ENCODE measurements at places on chromosomes 16 and 17.

DNA sequence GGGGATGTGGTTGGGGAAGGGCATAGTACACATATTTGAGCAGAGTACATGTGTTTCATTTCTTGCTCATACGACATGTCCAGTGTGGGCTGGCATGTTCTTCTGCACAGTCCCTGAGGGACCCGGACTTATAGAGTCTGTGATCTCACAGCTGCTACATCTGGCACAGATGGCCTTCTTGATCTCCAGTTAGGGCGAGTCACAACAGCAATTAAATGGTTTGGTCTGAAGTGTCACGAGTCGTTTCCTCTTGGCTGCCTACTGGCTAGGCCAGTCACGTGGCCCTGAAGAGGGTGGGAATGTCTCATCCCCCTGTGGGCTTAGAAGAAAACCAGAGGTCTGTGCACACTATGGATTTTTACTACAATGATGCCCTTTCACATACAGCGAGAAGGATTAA, 443.6 kb downstream of the WWOX start:
- no peak for DNase-seq

GRCh38 chr17:80372456-80372855, 42.5 kb upstream of the ENDOV start:
- DNase-seq: no peak

GRCh38 chr17:73232587-73233373, 28.9 kb downstream of the CPSF4L start:
- DNase-seq: peak; percentile 40

GRCh38 chr16:8851761-8852403, 16.9 kb downstream of the CARHSP1 start:
- no peak for DNase-seq

DNA sequence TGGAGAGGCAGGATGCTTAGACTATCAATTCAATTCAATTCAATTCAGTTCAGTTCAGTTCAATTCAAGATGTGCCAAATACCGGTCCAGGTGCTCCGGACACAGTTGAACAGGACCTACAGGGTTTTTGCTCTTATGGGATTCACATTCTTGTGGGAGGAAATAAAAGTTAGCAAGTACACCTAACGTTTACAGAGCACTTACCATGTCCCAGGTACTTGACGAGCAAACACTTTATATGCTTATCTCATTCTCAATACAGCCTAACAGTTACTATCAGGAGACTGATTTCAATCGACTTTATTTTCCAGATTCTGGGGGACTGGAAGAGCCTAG, 467 bp upstream of the GDE1 start:
- no peak for DNase-seq

DNA sequence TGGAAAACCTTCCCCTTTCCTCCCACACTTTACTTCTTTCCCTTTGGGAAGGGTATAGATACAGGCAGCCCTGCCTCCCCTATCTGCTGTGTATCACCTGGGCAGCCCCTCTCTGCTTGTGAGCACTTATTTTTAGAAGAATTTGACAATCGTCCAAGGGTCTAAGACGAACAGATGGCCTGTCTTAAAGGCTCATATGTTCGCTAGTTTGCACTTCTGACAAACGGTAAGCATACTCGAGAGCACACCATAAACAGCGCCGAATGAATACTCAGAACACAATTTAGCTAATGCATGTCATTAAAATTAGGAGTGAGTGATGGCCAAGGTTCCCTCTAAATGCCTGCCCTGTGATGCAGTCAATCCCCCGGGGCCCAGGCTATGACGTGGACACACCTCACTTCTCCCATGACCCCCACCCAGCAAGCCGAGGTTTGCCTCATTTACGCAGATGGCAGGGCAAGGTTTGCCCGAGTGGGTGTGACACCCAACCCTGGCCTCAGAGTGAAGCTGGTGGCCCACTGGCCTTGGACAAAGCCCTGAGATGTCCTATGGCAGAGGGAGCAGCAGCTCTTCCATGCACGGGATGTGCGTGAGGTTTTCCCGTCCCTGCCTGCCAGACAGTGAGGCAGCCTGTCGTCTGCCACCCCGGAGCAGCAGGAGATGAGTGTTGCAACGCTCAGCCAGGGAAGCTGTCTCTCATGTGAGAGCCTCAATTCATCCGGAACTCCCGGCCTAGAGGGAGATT, 125.2 kb downstream of the C16orf78 start:
- no peak for DNase-seq

GRCh38 chr16:2777903-2778629, 986 bp upstream of the ELOB start:
- DNase-seq: peak; percentile 37

GRCh38 chr16:66881014-66881417, 701 bp downstream of the PDP2 start:
- DNase-seq: no peak

DNA sequence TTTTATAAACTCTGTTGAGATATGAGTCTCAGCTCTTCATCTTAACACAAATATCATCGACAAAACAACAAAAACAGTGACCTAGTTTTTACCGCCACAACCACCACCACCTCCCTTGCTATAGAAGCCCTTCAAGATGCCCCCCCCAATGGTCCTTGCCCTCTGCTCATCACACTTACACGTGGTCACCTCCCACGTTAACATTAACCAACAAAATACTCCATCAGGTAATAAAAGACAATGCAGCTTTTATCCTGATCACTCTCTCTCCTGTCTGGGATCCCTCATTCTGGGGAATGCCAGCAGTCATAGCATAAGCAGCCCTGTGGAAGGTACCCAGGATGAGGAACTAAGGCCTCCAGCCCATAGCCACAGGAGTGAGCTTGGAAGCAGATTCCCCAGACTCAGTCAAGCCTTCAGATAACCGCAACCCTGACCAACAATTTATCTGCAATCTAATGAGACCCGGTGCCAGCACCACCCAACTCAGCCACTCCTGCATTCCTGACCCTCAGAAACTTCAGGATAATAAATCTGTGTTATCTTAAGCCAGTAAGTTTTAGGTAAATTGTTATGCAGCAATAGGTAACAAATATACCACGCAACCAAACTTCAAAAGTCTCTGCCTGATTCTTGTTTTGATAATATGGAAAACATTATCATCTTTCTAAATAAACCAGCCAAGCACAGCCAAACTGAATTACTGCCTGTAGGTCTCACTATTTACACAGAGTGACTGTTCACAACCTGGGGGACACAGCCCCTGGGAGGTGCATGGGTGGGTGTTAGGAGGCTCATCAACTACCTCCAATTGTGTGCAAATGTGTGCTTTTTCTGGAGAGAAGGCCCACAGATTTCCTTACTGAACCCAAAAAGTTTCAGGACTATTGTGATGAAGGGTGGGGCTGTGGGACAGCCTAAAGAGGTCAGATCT, 6.1 kb downstream of the PECAM1 start:
- no peak for DNase-seq

- no peak for DNase-seq
These were observed 170.5 kb downstream of the C16orf95 start for GRCh38 chr16:87146676-87147075.

- DNase-seq: no peak
These were observed 38.5 kb upstream of the CORO6 start for GRCh38 chr17:29661213-29661612.

- DNase-seq: no peak
These were observed 25.6 kb downstream of the GJC1 start for GRCh38 chr17:44804302-44805089.

- DNase-seq: no peak
These were observed 215.6 kb downstream of the GRIN2A start for GRCh38 chr16:9966569-9967157.

DNA sequence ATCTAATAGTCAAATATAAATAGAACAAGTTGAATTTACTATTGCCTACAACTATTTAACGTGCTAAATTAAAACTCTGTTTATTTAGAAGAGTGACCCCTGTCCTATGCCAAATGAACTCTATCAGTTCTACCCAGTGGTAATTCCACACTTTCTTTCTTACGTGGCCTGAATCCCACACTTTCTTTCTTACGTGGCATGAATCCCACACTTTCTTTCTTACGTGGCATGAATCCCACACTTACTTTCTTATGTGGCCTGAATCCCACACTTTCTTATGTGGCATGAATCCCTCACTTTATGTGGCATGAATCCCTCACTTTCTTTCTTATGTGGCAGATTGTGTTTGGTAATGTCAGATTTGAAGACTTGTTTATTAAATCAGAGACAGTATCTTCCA, 6.2 kb downstream of the FOXK2 start:
- no peak for DNase-seq

DNA sequence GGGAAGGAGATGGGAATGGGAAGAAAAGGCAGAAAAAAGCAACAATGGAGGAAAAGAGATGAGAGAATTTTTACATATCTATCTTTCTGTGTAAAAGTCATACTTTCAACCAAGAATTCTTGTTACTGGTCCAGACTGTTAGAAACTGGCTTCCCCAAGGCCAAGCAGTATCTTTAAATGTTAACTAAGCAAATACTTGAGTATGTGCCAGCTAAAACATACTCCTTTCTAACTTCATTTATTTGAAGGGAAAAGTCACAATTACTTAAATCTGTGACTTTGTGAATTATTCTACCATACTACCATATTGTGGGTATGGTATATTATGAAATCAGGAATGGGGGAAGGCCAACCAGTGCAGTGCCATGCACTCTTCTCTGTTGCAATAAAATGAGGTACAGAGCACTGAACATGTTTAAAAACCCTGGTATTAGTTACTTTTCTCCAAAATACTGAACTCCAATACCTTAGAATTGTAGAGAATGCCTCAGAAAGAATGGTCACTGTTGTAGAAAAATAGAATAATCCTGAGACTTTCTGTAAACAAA, 92.3 kb upstream of the C17orf78 start:
- DNase-seq: no peak

- DNase-seq: no peak
These were observed 12.4 kb upstream of the ITGA3 start for GRCh38 chr17:50043290-50044148.

GRCh38 chr17:13885550-13885949, 183.8 kb upstream of the COX10 start:
- DNase-seq: no peak

DNA sequence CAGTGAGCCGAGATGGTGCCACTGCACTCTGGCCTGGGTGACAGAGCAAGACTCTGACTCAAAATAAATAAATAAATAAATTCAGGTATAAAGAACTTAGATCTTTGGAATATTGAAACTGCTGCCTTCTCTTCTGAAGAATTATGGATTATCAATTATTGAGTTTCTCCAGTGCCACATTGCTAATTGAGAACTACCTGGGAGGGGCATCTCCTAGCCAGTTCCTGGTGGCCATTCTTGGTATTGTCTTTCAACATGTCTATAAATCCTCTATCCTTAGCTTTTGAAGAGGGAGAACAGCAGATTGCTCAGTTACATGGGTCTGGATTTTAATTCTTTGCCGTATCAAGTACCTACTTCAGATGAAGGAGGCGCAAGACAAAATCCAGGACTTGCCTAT, 29.2 kb downstream of the CALCOCO2 start:
- no peak for DNase-seq

DNA sequence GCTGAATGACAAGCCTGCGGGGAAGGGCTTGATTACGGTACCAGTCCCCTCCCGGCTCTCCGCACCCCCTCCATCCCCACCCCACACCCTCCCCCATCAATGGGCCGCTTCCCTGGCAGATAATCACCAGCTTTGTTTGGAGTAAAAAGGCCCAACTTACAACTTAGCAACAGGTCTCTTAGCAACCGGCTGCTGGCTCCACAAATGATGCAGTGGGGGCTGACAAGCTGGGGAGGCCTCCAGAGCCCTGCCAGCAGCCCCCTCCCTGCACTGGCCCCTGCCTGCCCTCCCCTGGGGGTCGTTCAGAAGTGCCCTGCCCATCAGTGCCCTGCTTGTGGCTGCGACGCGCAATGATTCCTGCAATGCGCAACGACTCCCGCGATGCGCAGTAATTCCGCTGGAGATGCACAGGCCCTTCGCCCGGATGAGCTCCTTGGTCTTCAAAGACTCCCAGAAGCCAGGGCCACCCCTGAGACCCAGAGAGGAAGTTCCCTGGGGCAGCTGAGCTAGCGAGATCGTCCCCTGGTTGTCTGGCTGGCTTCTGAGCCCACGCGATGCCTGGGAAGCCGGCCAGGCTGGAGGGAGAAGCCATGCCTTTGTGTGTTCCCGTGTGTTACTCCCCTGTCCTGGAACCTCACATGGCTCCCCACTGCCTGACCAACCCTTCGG, 23.3 kb downstream of the CPNE2 start:
- DNase-seq: no peak

GRCh38 chr17:68326681-68327080, 35.4 kb downstream of the ARSG start:
- peak; percentile 39 for DNase-seq

- no peak for DNase-seq
These were observed 21.4 kb downstream of the CDH5 start for GRCh38 chr16:66387817-66388332.

GRCh38 chr16:7640334-7640733, 307.7 kb downstream of the RBFOX1 start:
- no peak for DNase-seq

DNA sequence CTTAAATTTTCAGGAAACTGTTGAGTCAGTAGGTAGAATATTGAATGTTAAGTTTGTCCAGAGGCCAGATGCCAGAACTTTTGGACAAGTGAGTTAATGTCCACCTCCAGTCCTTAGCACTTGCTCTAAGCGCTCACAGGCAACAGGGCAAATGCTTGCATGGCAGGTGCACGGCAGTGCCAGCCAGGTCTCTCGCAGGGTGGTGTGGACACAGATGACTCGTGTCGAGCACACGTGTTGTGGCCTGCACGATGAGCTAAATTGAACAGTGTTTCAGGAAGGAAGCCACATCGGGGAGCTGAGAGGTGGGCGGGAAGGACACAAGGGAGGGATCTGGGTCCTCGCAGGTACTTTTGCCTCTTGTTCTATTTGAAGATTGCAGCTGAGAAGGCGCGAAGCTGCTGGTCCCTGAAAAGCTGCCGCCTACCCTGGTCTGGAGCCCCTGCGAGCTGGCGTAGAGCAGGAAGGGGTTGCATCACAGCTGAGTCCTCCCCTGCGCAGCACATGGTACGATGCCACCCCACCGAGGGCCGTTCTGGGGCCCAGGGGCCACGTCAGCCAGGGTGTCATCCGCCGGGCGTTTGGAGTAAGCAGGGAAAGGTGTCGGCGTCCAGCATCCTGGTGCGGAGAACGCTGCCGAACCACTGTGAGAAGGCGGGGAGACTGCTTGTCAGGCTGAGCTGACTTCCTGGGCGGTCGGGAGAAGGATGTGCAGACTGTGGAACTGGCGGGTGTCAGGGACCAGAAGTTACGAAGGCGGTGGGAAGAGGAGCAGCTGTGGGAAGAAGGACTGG, 6.3 kb downstream of the RAB40C start:
- DNase-seq: no peak

All from stimulated activated CD4-positive, alpha-beta T cell treated with anti-CD3 and anti-CD28 coated beads, Interleukin-4, amount 100 ng/mL, for 24 hours (primary cell).